BJ (cell line): ENCODE measurements at places on chromosomes 3 and 15.

DNA sequence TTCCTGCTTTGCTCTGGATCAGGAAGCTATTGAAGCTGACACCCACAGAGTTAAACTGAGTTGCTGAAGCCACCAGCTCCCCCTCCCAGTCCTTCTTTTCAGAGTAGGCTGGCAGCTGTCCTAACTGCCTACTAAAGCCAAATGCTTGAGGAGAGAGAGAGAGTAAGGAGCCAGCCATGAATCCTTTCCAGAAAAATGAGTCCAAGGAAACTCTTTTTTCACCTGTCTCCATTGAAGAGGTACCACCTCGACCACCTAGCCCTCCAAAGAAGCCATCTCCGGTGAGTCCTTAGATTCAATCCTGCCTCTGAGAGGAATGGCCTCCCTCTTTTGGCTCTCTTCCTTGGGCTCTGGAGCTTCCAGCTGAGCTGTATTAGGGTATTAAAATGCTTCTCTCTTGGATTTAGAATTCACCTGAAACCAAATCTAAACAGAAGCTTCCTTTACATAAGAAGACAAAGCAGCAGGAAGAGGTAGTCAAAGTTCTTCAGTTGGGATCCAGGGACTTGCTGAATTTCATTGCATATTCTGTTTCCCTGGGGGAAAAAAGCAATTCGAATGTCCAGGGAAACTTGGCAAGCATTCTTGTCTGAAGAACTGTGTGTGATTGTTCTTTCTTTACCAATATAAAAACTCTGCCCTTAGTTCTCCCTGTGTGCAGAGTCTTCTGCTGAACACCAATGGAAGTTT, at the start of gene SLC15A2:
TSS of gene SLC15A2 (plus strand) at position 101 of the 690 bp plus-strand sequence. CDS start at position 177, 76 bp downstream.
- DNase-seq: no peak

GRCh38 chr3:141289228-141289772, 57.7 kb downstream of the PXYLP1 start:
- DNase-seq: no peak

DNA sequence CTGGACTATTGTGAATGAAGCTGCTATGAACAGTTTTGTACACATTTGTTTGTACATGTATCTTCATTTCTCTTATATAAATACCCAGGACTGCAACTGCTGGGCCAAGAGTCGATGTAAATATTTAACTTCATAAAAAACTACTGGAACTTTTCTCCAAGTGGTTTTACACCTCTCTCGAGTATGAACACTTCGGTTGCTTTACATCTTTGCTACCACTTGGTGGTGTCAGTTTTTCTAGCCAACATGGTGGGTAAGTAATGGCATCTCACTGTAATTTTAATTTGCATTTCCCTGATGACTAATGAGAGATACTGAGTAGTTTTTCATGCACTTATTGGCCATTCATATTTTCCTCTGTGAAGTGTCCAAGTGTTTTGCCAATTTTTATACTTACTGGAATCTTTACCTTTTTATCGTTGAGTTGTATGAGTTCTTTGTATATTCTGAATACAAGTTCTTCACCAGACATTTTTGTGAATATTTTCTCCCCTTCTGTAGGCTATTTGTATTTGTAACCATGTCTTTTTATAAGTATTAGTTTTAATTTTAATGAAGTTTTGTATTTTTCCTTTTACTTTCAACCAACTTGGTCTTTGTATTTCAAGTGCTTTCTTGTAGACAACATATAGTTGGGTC, 44.4 kb downstream of the PCOLCE2 start:
- DNase-seq: no peak

- no peak for DNase-seq
Measured at GRCh38 chr3:197951392-197951990, 1.5 kb downstream of the RPL35A start.

- no peak for DNase-seq
Measured at GRCh38 chr3:187843654-187844053, 98.4 kb upstream of the BCL6 start.

- no peak for DNase-seq
Measured at GRCh38 chr3:98730338-98730737, 32.8 kb upstream of the ST3GAL6 start.

- DNase-seq: no peak
Measured at GRCh38 chr3:185216607-185216958, 37.3 kb downstream of the EHHADH start.

GRCh38 chr3:5134019-5134391, 11.9 kb downstream of the ARL8B start:
- DNase-seq: no peak

GRCh38 chr15:83721031-83721430, 67.1 kb downstream of the ADAMTSL3 start:
- no peak for DNase-seq

DNA sequence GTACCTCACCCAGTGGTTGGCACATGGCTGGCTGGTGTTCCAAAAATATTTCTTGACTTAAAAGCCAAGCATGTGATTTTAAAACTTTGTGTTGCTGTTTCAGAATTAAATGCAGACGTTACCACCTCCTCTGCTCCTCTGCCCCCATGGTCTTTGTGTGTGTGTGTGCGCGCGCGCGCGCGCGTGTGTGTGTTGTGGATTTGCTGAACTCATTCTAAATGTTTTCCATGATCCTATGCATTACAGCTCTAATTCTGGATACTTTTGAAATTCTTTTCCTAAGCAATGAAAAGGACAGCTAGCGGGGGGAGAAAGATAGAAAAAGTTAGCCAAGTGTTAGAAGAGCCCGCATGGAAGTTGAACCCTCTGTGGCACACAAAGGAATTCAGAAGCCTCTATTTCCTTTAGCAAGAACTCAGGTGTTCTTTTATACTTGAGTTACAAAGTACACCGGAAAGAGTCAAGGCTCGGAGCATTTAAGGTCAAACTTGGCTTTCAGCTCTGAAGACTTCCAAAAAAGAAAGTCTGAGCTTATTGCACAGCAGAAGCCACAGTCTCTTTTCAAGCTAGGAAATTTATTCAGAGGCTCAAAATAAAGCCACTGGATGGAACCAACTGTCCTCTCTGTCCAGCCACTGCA, 350.5 kb upstream of the TBL1XR1 start:
- no peak for DNase-seq

DNA sequence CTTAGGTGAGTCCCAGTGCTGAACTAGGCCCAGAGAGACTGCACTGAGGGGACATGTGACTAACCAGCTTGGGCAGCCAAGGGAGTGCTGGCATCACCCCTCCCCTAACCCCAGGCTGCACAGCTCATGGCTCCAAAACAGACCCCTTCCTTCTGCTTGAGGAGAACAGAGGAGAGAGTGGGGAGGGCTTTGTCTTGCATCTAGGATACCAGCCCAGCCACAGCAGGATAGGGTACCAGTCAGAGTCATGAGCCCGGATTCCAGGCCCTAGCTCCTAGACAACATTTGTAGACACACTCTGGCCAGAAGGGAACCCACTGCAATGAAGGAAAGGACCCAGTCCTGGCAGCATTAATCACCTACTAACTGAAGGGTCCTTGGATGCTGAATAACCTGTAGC, 49.9 kb upstream of the PLSCR4 start:
- no peak for DNase-seq

GRCh38 chr3:34056181-34056910, 257.9 kb downstream of the PDCD6IP start:
- no peak for DNase-seq

DNA sequence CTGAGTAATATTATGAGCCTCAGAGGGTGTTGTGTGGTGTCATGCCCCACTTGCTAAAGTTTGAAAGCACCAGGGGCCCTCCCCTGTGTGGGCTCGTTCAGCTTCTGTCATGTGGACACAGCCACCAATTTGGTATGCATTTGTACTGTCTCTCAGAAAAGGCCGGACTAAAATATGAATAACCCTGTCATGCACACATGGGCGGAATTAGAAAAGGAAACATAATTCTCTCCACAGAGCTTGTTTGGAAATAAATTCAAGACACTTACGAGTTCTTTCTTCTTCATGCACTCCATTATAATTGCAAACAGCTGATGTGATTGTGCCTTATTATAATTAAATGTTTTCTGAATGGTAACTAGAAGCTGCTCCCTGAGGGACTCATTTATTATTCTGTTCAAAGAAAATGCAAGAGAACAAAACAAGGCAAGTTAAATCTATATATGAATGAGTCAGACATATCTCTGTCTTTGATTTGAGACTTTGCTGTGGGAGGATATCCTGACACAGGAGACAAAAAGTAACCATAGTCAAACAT, 39.1 kb downstream of the TRPM1 start:
- peak; percentile 61 for DNase-seq

DNA sequence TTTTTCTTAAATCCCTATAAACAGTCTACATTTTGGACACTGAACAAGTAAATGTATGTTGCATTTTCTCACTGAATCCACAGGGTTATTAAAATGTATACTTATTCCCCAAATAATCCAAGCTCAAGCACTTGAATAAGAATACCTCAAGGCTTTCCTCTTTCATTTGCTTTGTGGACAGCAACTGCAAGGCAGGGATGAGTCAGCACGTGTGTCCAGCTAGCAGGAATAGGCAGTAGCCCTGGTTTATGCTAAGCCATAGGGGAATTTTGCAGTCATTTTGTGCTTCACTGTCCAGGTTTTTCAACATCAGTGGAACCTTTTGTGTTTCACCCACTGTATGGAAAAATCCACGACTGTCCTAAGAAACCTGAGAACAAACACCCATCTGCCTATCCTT, 96.7 kb upstream of the KCNMB2 start:
- no peak for DNase-seq

GRCh38 chr15:86193716-86194380, 114.2 kb downstream of the AGBL1 start:
- no peak for DNase-seq

DNA sequence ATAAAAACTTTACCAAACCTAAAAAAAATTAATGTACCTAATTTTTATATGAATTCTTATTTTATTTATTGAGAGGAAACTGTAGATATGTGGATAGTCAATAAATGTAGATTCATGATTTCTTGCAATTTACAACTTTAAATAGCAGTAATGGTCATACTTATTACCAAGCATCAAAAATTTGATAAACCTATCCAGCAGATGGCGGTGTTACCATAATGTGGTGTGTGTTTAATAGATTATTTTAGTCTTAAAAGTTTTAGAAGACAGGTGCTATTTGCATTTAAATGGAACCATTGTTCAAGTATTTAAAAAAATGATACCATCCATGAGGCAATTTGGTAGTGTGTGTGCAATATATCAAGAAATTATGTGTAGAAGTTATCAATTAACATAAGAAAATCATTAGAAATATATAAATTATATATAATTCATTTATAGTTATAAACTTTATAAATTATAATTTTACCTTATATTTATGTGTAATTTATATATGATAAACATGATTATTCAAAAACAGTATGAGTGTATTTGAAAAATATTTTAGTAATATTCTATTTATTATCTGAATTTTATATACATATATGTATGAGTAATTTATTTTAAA, 176.0 kb upstream of the BCHE start:
- no peak for DNase-seq

DNA sequence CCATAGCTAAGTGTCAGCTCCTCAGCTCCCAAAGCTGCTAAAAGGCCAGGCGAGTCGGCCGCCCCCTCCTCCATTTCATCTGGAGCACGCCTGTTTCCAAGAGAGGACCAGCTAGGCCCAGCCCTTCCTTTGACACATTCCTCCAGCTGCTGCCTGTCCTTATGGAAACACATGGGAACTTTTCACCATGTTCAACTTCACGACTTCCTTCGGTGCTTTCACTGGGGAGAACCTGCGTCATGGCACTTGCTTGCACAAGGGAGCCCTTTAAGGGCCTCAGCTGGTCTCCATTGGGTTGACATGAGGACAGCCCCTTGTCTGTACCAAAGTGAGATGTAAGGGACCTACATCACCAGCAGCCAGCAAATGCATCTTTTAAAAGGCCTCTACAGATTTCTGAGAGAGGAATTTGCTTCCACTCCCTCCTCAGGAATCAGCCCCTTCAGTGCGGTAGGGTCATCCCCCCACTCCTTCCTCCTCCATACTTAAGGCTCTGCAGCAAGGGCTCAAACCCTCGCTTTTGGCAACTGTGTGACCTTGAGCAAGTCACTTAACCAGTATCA, 2.1 kb downstream of the MAGI1 start:
- no peak for DNase-seq

DNA sequence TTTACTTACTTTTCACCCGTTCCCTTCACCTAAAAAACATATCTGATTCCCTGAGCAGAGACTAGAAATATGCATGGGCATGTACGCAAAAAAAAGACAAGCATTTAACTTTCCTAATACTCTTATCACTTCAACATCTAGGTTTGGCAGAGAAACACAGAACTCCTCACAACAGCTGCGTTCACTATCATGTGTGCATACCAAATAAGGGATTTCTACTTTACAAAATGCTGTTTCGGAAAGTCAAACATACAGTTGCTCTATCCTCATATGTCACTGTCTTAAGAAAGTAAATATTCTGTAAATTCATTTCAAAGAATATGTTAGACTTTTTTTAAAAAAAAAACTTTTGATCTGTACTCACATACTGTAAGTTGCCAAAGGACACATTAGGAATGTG, 65.1 kb upstream of the CBLB start:
- no peak for DNase-seq

DNA sequence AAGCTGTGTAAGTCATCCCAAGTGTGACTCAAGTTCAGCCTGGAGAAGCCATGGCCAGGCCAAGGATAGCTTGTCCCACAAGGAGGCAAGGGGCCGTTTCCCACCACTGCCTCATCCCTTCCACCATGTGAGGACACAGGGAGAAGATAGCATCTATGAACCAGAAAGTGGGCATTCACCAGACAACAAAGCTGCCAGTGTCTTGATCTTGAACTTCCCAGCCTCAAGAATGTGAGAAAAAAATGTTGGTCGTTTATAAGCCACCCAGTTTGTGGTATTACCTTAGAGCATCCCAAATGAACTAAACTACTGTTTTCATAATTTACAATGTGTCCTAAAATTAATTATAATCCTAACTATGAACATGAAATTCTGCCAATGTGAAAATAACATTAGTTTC, 930.8 kb upstream of the CFAP20DC start:
- DNase-seq: no peak

DNA sequence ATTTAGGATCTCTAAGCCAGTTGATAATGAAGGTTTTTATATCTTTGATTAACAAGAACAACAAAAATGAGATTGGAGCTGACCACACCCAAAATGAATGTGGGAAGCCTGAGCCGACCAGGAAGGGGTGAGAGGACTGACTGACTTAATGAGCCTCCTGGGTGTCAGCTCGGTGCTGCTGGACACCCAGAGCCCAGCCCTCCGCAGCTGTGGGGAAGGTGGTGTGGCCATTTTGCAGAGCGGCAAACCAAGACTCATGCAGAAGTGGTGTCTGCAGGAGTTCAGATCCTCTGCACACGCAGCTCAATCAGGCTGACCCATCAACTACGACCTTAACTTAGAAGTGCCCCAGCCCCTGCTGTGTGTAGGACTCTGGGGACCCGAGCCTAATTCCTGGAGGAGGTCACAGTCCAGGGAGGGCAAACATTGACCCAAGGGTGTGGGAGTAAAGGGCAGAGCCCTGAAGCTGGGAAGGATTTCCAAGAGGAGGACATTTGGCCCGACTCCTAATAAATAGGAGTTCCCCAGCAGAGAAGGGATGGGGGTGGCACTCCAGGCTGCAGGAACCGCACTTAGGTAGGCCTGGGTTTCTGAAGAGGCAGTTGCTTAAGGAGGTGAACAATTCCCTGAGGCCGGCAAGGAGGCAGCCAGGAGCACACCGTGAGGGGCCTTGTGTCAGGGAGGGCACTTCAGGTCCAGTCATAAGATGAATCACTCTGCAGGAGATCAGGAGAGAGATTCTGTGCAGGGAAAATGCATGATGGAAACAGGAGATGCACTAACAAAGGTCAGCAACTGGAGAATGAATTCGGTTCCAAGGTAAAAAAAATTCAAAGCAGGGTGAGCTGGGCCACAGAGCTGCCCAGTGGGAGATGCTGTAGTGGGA, 197.1 kb upstream of the TPM1 start:
- DNase-seq: no peak
